AG04450 (cell line): ENCODE measurements at places on chromosomes 6 and 20. TPM values are rescaled to one million over a fixed set of nuclear protein-coding genes. Genes with fewer than 3 reads are reported as not detected.

DNA sequence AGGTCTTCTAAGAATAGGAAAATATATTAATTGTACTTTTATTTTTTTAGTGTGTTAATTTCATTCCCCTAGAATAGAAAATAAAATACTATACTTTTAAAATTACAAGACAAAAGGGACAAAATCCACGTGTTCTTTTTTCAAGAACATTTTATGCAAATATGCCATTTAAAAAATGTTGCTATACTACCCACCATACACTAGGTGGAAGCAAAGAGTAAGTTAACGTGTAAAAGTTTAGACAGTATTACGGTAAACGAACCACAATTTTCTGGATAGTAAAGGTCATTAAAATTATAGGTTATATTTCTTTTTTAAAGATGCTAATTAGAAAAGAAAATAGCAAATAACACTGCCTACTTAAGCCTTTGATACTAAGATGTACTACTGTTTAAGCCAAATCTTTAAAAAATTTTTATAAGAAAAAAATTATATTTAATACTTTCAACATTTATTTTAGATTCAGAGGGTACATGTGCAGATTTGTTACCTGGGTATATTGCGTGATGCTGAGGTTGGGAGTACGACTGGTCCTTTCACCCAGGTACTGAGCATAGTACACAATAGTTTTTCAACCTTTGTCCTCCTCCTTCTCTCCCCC, 287.6 kb downstream of the PHF3 start:
- peak; percentile 11 for DNase-seq

- no peak for DNase-seq
Observed at GRCh38 chr20:45946149-45946970, 11.9 kb downstream of the PCIF1 start.

- DNase-seq, result no peak
Observed at GRCh38 chr6:4346659-4347333, 211.4 kb upstream of the ECI2 start.

DNA sequence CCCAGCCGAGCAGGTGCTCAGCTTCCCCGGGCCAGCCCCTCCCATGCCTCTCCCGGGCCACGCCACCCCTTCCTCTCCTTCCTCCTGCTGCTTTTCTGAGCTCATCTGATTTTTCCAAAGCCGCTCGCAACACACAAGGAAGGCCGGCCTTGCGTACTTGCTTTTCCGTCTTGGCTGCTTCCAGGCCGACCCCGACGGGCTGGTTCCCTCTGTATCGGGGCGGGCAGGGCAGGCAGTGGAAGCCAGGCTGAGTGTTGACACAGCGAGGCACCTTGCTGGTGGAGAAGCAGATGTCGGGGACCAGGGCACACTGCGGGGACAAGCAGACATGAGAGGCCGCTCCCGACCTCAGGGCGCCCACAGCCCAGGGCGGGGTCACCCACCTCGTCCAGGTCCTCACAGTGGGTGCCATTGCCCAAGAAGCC, 21.1 kb downstream of the THBS2 start:
- no peak for DNase-seq

The SIRPB1 gene
- polyA plus RNA-seq, result not detected in 2 replicates

DNA sequence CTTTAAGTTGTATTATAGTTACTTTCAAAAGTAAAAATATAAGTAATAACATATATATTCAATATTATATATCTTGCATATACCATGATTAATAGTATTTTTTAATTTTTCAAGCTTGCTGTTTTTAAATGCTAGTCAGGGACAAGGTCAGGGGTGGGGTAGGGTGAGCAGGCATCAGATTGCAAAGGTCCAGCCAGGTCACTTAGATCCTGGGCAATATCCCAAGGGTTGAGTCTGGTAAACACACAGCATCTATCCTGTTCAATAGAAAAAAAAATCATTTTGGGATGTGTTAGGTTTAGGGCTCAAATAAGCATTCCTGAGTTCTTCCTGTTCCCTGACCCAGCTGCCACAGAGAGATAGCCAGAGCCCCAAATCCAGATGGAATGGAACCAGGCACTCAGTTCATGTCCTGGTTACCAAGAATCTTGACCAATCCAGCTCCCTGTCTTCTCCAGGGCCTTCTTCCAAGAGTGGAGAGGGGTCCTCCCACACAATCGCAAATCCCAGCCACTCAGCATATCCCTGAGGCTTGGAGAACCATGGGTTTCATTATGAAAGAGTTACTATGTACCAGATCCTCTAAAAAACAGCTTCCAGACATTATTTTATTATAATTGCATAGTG, 134.9 kb upstream of the TOP1 start:
- no peak for DNase-seq

DNA sequence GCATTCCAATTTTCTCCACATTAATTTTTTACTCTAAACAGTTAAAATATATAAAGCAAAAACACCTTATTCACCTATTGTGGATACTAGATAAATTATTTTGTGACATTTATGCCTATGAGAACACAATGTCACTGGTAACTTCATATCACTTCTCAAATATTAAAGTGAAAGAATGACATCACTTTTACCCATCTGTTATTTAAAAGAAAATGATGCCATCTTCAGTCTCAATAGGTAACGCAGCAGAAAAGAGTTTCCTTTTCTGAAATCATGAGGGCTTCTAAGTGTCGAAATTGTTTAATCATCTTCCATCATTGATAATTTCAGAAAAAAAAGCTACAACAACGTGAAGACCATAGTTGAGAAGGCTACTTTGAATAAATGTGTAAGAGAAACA, 2.9 kb downstream of the HAO1 start:
- DNase-seq, result no peak

GRCh38 chr6:16737925-16738324, 23.3 kb downstream of the ATXN1 start:
- no peak for DNase-seq

- DNase-seq, result no peak
Observed at GRCh38 chr6:43669922-43670622, 17.5 kb downstream of the MRPS18A start.

DNA sequence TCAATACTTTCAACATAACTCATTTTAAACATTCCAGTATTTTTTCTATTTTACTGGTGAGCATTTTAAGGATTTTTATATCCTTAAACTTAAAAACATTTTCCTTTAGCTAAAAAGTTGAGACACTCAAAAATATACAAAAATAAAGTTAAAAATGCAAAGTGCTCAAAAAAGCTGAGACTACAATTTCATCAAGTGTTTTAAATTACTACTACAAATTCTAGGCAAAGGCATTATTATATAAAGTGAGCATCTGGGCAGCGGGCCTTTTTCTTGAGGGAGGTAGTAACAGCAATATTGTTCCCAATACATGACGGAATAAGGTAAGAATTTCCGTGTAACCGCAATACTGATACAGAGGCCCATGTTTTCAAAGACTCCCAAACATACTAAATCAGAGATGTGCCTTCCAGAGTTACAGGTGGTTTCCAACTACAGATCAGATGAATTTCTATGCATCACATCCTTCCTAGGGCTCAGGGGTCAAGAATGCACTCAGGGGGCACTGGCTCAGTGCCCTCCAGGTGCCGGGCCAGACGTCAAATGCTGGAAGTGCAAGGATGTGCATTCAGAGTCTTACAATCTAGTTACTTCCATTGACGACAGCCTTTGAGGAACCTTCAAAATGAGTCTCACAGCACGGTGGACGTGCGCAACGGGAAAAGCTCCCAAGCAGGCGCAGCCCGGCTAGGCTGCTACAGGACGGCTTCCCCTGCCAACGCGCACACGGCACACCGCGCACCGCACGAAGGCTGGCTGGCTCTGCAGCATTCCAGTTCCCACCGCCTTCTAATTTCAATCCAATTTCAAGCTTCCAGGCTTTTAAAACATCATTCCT, 1.7 kb downstream of the PHF10 start:
- DNase-seq, result peak; percentile 18

The CHD6 gene
- 18.3 and 21.7 TPM in 2 replicates for polyA plus RNA-seq

- no peak for DNase-seq
Observed at GRCh38 chr6:389622-390021, 1.9 kb upstream of the IRF4 start.

DNA sequence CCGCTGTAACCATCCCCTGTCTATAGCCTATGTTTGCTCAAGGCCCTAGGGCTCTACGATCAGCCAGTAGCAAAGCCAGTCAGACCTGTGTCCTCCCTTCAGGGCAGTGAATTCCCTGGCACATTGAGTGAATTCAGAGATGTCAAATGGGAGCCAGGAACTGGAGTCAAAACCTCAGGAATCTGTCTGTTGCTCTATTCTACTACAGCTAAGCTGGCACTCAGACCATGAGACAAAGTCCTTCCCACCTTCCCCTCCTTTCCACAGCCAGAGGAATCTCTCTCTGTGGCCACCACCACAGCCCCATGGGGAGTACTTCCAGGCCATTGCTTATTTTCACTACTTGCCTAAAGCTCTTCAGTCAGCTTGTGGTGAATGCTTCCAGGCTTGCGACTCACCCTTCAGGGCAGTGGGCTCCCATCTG, 82.0 kb downstream of the PKIB start:
- no peak for DNase-seq

The MYMX gene
- not detected in 2 replicates for polyA plus RNA-seq

DNA sequence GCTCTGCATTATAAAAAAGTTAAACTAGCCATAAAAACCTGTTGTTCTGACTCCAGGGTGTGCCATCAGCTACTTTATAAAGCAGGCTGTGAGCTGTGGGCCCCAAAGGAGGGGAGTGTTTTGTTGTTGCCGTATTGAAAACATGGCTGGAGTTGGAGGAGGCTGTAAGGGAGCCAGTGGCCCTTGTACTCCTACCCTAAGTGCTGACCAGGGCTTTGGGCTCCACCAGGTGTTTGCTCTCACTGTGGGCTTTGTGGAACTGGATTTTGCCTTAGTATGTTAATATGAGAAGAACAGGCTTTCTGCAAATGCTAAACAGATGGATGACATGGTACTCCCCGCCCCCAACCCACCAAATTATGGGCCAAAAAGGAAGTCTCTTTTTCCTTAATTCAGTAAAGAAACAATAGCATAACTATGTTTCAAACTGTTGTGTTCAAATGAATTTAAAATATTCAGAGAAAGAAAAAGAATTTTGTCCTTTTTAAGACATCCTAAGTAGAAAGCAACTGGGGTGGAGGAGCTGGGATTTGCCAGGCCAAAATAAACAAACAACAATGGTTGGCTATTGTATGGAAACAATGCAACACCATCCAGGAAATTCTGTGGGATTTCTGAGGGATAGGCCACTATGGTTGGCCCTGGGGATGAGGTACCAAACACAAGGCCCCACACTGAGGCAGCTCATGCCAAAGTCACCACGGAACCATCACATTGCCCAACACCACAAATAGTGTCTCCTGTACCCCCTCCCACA, 63.3 kb downstream of the PLCG1 start:
- DNase-seq, result no peak

DNA sequence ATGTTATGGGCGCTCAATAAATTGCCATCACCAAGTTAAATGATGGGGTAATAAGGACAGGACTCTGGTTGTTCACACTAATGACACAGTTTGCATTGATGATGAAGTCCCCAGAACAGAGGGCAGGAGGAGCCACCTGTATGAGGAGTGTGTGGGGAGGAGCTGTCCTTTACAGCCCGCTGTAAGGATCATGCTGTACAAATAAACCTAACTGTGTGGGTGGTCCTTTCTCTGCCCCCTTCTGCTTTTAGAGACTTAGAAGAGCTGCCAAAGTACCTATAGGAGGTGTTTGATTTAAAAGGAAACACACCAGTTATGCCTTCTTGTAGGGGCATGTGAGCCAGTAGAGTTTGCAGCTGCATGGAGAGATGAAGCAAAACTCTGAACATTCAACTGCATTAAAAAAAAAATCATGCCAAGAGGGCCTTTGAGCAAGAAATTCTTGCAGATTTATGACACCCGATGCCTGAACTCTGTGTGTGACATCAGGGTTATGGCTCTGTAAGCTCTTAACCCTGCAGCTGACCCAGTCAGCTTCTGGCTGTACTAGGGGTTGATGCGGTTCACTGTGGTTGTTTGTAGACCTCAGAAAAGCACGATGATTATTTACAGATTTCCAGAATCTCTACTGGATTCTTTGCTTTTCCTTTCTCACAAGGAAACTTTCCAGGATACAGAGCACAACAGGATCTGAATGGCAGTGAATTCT, 67.4 kb downstream of the UST start:
- no peak for DNase-seq

- no peak for DNase-seq
Observed at GRCh38 chr6:132264021-132264500, 137.2 kb downstream of the MOXD1 start.

The SLC32A1 gene
- polyA plus RNA-seq, result not detected in 2 replicates

The TRIM10 gene
- polyA plus RNA-seq, result not detected in 2 replicates

DNA sequence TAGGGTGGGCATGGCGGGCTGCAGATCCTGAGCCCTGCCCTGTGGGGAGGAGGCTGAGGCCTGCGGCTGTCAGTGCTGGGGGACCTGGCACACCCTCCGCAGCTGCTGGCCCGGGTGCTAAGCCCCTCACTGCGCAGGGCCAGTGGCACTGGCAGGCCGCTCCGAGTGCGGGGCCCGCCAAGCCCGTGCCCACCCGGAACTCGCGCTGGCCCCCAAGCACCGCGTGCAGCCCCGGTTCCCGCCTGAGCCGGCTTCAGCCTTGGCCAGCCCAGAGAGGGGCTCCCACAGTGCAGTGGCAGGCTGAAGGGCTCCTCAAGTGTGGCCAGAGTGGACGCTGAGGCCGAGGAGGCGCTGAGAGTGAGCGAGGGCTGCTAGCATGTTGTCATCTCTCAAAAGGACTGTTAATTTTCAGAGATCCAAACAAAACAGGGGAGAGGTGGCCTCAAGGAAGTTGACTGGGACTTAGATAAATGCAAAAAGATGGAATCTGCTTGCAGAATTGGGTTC, 74.5 kb upstream of the RBM24 start:
- no peak for DNase-seq

The SLC22A23 gene
- polyA plus RNA-seq, result 0.12 TPM in 1 of 2 replicates, not detected in the other

DNA sequence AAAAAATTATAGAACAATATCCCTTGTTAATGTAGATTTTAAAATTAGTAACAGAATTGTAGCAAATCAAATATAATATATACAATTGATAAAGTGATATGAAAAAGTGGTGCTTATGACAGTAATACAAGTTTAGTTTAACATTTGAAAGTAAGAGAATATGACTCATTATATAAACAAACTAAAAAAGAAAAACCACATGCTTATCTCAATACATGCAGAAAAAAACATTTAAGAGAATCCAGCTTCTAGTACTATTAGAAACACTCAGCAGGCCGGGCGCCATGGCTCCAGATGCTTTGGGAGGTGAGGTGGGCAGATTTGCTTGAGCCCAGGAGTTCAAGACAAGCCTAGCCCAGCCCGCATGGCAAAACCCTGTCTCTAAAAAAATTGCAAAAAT, 60.7 kb upstream of the LAMA2 start:
- peak; percentile 16 for DNase-seq

- DNase-seq, result no peak
Observed at GRCh38 chr6:108661982-108662381, 101.3 kb downstream of the FOXO3 start.

The SDC4 gene
- polyA plus RNA-seq, result 177 and 204 TPM in 2 replicates

The MATN4 gene
- polyA plus RNA-seq, result 0.04 TPM in 1 of 2 replicates, not detected in the other
